ENCODE measurements at places on chromosomes 13 and 19.

- no peak for DNase-seq
Observed at GRCh38 chr13:93345770-93346169, 119.2 kb downstream of the GPC6 start.

GRCh38 chr19:4323692-4324091 is 14.9 kb downstream of the STAP2 start:
- DNase-seq, result no peak

DNA sequence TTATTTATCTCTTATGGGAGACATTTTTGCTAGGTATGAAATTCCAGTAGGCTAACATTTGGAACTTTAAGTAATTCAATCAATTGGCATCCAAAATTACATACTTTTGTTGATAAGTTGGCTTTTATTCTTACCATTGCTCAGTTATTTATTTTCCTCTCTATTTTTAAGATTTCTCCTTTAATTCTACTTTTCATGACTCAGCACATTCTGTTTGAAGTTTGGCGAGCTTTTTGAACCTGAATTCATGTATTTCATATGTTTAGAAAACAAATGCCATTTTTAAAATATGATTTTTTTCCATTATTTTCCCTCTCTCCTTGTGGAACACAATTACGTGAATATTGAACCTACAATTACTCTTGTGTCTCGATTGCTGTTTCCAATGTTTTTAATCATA is 2896.3 kb upstream of the PCDH20 start:
- DNase-seq, result no peak

- DNase-seq, result no peak
Observed at GRCh38 chr13:50596776-50597203, 246.7 kb downstream of the DLEU7 start.

GRCh38 chr13:24207841-24208667 is 47.5 kb downstream of the SPATA13 start:
- DNase-seq, result peak; percentile 29

- DNase-seq, result peak; percentile 73
Observed at GRCh38 chr13:34678154-34678553, 263.9 kb upstream of the NBEA start.

DNA sequence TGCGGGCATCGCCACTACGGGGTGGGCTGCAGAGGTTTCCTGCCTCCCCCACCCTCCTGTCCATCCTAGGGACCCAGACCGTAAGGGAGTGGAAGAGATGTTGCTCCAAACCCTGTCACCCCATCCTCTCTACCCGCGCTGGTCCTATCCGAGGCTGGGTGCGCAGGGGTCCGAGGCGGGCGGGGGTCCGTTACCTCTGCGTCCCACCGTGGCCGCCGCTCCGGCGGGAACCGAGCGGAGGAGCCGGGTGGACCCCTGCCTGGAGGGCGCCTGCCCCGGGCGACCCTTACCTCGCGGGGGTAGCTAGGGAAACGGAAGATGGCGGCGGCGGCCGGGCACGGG is at the start of gene DGKH:
Gene DGKH (plus strand): TSS at position 307 of the 342 bp plus-strand sequence. CDS start 126 bp downstream, outside the sequence.
- DNase-seq, result no peak

GRCh38 chr19:6832412-6832811 is 55.0 kb upstream of the ADGRE1 start:
- DNase-seq, result no peak

GRCh38 chr19:4067396-4068046 is 822 bp upstream of the ZBTB7A start:
- DNase-seq, result no peak

DNA sequence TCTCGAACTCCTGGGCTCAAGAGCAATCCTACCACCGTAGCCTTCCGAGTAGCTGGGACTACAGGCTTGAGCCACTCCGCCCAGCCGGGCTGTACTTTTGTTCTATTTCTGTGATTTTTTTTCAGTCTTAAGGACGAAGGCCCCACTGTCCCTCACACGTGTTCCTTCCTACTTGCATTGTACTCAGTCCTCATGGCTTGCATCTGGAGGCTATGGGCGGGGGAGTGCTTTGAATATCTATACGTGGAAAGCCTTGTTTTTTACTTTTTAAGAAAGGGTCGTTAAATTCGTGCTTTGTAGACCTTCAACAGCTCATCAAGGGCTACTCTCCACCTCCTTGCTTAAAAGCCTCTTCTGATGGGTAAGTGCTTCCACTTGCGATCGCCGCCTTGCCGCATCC is 36.8 kb downstream of the NLRP12 start:
- no peak for DNase-seq

DNA sequence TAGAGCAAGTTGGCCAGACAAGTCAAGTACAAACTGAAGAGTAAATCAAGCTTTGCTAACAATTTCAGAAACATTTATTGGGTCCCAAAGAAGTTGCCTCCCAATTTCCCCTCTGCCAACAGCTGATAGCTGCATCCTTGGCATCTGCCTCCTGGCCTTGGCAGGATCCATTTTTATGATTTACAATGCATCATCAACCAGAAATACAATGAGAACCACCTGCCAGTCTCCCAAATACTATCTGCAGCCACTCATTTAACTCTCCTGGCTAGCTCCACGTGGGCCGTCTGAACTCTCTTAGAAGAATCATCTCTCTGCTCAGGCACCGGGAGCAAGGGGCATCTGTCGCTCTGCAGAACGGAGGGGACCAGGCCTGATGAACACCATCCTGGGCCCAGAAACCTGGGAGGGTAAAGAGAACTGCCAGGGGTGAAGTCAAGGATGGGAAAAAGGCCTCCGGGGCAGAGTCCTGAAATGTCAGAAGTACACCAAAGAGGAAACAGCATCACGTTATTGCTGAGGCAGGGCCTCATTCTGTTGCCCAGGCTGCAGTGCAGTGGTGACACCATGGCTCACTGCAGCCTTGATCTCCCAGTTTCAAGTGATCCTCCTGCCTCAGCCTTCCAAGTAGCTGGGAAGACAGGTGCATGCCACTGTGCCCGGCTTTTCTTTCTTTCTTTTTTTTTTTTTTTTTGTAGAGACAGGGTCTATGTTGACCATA is 2.6 kb downstream of the LONP1 start:
- no peak for DNase-seq

GRCh38 chr13:30415430-30416030 is 6.8 kb upstream of the UBE2L5 start:
- DNase-seq, result no peak
